ENCODE measurements at places on chromosomes 7 and 10.

DNA sequence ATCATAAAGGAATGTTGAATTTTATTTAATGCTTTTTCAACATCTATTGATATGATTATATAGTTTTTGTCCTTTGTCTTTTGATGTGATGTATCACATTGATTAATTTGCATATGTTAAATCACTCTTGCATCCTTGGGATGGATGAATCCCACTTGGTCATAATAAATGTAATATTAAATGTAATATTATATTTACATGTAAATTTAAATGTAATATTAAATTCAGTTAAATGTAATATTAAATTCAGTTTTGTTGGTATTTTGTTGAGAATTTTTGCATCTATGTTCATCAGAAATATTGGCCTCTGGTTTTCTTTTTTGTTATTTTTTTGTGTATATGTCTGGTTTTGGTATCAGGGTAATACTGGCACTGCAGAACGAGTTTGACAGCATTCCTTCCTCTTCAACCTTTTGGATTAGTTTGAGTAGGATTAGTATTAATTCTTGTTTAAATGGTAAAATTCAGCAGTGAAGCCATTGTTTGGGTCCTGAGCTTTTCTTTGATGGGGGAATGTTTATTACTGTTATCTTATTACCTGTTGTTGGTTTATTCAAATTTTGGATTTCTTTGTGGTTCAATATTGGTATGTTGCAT, 37.8 kb downstream of the ABCA13 start:
- DNase-seq = no peak

- DNase-seq = no peak
Observed at GRCh38 chr7:109295158-109295557, 725.5 kb downstream of the DNAJB9 start.

GRCh38 chr7:100949933-100950443, 654 bp downstream of the MUC3A start:
- peak; percentile 59 for DNase-seq

GRCh38 chr10:119248681-119249080, 41.3 kb downstream of the GRK5 start:
- DNase-seq = no peak

DNA sequence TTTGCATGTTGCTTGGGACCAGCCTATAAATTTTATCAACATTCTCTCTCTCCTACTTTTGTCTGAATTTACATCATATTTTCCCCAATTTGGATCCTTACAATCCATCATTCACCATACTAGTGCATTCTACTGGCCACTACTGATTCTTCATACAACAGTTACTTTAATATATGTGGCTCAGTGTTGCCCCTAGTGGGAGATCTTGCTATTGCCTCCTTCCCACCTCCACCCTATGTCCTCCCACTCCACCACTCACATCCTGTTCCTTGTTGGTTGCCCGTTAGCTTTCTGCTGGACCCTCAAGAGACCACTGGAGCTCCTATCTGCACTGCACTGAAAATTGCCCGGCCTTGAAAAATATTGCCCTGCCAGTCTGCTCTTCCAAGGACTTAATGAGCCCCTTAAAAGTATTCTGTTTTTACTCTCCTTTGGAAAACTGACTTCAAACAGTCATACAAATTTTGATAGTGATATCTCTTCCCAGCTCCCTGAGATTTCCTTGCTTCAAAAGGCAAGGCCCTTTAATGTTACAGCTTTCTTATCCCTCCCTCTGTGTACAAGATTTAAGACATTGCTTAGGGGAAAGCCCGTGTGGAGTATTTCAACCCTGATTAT, 243.2 kb upstream of the TMEM229A start:
- DNase-seq = peak; percentile 68

GRCh38 chr10:1754506-1755153, 17.3 kb upstream of the ADARB2 start:
- peak; percentile 61 for DNase-seq

DNA sequence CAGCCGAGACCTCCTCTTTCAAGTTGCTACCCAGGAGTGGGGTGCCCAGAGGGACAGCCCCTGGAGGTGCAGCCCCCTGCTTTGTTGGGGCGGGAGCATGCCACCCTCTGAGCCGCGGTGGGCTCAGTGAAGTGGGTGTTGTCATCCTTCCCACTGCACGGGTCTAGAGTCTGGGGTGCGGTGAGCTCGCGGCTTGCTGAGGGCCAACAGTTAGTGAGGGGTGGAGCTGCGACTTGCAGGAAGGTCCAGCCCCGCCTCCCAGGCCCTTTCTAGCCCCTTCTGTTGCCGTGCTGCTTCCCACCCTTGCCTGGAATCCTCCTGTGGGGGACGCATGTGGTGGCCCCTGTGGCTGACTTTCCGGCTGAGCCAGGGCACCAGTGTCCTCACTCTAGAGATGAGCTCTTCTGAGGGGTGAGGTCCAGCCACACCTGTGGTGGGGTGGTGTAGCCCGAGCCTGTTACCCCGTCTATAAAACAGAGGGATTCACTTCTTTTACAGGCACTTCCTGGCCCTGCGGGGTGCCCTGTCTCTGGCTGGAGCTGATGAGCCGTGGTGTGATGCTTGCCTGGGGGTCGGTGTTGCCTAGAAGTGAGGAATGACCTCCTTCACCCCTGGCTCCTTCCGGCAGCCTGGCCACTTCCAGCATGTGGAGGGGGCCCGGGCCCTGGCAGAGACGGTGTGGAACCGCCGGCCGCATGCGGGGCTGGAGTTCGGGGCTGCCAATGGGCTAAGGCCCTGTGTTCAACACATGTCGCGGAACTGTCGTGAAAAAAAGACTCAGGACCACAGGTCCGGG, 127.9 kb downstream of the FAM53B start:
- peak; percentile 56 for DNase-seq

GRCh38 chr10:132387764-132388210, 9.2 kb upstream of the PWWP2B start:
- DNase-seq = peak; percentile 82

DNA sequence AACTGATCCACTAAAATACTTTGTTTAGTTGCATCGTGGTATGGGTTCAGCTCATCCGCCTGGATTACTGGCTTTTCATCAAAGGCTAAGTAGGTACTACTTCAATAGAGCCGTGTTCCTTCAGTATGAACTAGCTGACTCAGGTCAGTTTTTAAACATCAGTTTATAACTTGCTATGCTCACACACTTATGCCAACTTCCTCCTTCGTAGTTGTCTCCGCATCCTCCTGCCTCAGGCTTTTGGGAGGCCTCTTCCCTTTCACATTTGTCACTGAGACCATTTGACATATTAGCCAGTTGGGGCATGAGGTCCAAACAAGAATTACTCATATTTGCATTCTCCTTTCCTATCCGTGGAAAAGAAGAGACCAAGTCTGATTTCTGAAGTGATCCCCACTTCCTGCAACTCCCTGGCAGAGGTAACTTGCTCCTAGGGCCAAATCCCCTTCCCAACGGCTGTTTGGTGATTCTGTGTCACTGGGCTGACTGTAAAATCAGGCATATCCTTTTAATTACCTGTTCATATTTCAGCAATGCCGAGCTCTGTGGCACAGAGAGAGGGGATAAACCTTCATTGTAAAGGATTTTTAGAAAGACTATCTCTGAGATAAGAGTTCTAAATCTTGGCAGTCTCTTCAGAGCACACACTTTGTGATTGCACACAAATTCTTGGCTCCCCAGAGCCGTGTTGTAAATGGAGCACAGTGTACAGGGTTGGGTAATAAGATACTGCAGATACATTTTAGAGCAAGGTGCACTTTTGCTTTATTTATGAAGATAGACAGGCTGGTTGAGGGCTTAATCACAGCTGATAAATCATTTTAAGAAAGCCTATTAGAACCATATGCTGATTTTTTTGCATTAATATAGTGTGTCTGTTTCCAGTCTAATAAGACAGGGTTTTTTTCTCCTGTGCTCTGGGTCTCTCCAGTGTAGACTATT, 108.0 kb downstream of the CREB5 start:
- no peak for DNase-seq

DNA sequence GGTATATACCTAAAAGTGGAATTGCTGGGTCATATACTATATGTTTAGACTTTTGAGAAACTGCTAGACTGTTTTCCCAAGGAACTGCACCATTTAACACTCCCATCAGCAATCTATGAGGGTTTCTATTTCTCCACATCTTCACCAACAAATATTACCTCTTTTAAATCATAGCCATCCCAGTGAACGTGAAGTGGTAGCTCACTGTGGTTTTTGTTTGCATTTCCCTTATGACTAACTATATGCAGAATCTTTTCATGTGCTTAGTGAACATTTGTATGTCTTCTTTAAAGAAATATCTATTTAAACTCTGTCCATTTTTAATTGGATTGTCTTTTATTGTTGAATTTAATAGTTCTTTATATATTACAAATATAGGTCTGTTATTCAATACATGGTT, 115.8 kb upstream of the SEC61G start:
- DNase-seq = no peak

DNA sequence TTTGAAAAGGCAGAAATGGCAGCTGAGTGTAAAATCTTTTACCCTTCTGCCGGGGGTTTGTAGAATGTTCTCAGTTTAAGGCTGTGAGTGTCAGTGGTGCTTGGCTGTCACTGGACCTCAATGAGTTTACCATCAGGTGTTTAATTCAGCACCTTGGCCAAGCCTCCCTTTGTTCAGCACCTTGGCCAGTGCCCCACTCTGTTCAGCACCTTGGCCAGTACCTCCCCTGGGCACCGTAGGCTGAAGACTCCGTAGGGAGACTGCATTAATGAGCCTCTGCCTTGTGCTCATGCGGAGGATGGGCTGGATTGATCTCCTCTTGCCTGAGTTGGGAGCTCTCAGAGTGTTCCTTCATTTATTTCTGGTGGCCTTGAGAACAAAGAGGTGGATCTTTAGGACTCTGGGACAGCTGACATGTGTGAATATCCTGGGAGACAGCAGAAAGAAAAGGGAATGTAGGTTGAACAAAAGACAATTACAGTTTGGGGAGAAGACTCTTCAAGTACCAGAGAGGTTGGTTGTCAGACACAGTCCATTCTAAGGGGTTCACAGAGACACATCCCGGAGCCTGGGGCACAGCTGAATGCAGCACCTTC, 1.6 kb downstream of the FAM24A start:
- peak; percentile 76 for DNase-seq

GRCh38 chr10:76667408-76668370, 969.9 kb downstream of the KCNMA1 start:
- DNase-seq = no peak

Measured in H9 (cell line).